Renal cortex interstitium (tissue), 15 donors: ENCODE measurements at places on chromosomes 4 and X.

DNA sequence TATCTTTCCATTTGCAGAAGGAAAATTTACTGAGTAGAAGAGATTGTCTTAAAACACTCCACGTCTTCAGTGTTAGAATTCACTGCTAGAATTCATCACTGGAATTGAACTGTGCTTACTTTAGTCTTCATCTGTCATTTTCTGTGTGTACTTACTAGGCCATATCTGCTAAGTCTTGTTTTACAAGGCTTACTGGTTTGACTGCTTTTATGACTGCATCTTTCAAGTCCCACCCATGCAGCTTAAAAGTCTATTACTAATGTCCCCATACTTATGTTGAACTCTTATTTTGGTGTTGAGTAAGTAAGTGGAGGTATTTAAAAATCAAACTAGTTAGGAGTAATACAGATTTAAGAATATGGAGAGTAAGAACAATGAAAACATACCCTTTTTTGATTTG is 14.6 kb downstream of the CLCN3 start:
- DNase-seq: no peak

- DNase-seq: no peak
Measured at GRCh38 chrX:53188763-53189162, 36.2 kb downstream of the KDM5C start.

GRCh38 chrX:18353931-18354368 is 538 bp downstream of the SCML2 start:
- DNase-seq: peak; percentile 29

DNA sequence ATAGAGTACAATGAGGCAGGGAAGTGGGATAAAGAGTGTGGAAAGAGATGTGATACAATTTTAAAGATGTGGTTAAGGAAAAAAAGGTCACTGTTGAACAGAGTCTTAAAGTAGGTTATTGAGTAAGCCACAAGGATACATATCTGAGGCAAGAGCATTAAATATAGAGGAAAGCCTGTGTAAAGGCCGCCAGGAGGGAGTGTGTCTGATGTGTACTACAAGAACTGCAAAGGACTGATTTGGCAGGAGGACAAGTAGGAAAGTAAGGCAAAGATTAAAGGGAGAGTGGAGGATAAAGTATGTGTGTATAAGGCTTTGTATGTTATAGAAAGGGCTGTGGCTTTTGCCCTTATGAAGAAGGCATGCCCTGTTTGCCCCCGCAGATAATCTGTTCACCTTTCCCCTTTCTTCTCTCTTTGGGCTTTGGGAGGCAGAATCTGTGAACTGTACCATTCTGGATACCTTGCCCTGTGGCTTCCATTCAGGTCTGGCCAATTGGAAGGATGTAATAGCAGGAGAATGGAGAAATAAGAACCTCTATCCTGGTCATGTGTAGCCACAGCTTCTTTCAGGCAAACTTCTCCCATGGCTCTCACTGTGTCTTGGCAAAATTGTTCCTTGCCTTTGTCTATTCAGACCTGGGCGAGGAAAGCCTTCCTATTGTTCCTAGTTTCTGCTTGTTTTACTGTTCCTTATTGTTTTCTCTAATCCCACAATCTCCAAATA is 68.9 kb upstream of the FAM47B start:
- DNase-seq: no peak

DNA sequence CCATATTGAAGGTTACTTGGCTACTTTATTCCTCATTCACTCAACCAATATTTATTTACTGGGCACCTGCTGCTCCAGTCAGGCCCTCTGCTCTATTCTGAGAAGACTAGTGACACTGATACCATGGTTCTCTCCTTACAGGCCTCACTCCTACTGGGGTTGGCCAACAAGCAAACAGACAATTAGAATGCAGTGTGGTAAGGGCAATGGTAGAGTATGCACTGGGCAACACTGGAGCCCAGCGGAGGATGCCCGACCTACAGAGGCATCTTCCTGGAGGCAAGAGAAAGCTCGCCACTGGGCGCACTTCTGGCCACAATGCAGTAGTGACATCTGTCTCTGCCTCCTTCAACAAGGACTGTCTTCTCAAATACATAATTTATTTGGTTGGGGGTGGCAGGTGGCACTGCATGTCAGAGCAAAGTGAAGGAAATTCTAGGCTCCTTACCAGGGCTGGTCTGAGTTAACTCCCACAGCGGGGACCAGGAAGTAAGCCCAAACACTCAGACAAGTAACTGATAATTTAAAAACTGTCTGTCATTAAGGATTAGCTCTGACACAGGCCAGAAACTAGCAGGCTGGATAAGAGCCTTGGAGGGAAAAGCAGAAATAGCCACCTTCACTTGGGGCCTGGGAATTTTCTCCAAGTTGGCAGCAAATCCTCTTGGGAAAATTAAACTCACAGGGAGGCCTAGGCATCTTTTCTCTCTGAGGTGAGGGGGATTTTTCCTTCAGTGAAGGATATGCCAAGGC is 150.7 kb upstream of the EOLA2 start:
- DNase-seq: no peak

DNA sequence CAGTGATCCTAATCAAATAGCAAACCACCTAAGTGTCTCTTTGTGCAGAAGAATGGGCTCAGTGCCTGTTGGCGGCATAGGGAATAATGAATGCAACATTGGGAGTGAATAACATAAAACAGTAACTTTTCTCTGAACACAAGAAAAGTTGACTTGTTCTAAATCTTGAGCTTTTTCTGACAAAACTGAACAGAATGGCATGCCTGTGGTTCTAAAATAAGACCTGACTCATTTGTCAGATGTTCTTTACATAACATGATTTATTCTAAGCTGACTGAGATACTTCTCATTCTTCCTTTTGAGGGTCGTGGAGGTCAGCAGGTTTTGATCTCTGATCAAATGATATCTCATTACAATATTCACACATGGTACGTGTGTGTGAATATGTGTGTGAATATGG is 165.4 kb upstream of the WDR1 start:
- no peak for DNase-seq

- no peak for DNase-seq
Measured at GRCh38 chr4:56540826-56541225, 35.2 kb downstream of the ARL9 start.

- no peak for DNase-seq
Measured at GRCh38 chrX:111164728-111165127, 68.7 kb downstream of the PAK3 start.

DNA sequence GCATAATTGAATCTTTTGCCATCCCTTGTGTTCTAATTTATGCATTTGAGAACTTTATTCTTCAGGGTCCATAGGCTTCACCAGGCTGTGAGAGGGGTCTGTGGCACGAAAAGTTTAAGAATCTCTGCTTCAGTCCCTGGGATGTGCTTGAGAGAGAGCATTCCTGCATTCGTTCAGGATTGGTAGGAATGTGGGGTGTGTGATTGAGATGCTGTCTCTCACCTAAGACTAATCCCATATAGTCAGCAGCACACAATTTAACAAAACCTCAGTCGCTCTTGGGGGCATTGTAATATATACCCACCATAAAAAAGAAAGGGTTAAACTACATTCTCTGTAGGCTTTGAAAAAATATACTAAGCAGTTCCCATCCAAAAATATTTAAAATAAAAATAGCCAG is 41.7 kb downstream of the PTTG2 start:
- no peak for DNase-seq

DNA sequence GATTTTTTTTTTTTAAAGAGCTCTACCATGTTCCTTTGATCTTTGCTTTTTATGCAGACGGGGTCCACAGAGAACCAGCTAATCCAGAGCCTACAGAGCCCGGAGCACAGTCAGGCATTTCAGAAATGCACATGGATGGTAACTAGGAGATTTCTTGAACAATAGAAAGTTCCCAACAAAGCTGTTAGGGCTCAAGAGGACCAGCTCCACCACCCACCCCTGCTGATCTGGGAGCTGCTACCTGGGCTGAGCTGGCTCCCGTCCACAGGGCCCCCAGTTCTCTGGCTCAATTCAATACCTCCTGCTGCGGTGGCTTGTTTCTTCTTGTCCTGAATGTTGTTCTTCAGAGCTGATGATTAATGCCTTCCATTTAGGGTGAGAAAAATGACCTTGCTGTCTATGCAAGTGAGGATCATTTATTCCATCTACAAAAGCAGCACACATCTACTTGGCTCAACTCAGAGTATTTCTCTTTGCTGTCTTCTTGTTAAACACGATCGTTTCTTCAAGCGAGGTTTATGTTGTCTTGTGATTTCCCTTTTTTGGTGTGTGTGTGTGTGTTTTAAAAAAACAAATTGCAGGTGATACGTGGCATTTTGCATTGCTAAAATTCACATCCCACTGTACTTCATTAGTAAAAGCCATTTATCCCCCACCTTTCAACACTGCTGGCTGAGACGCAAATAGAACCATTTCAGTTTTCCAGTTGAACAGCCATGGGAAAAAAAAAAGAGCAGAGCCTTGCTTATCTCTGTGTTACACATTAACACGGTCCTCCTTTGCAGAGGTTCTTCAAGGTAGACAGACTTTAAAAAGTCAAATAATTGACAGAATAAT is 31.3 kb downstream of the IGFBP7 start:
- no peak for DNase-seq

GRCh38 chr4:121736735-121737351 is 28.1 kb downstream of the SMIM43 start:
- DNase-seq: no peak

DNA sequence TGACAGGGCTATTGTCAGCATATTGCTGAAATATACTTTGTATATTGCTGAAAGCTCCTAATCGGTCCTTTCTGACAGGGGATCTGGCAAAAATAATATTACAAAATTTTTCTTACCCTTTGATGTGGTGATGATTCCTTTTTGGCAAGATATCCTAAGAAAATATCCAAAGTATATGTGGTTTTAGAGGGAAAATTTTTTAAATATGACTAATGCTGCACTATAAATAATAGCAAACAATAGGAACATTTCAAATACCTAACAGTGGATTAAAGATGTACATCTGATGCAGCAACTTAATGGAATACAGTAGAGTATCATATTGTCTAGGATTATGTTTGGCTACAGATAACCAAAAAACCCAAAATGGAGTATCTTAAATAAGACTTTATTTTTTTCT is 49.6 kb downstream of the RRAGB start:
- DNase-seq: no peak

DNA sequence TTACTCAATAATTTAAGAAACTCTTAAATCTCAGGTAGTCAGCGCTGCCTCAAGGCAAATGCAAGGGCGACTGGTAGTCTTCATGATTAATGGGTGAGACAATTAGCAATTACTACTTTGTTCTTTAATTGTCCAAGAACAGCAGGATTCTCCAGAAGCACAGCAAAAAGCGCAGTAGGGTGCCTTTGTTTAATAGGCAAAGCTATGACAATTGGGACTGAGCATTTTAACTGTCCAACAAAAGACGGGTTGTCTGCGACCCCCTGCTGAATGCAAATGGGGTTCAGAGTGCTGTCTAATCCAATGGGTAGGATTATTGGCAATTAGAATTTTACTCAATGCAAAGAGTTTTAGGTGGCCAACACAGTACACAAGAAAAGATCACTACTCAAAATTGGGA is 286.1 kb downstream of the CHIC1 start:
- no peak for DNase-seq

DNA sequence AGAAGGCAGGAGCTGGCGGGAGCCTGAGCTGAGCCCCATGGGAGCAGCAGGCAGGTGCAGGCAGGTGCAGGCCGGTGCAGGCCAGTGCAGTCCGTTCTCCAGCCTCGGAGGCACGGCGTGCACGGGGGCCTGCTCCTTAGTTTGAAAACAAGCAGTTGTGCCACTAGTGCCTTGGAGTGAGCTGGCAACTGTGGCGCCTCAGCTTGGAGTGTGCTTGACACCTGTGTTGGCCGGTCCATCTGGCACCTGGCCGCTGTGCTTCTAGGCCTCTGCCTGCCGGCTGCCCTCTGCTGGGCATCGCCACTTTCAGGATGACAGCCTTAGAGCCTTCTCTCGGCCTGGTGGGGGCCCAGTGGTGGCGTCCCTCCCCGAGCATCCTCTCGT is 47.9 kb downstream of the RGS12 start:
- DNase-seq: no peak

DNA sequence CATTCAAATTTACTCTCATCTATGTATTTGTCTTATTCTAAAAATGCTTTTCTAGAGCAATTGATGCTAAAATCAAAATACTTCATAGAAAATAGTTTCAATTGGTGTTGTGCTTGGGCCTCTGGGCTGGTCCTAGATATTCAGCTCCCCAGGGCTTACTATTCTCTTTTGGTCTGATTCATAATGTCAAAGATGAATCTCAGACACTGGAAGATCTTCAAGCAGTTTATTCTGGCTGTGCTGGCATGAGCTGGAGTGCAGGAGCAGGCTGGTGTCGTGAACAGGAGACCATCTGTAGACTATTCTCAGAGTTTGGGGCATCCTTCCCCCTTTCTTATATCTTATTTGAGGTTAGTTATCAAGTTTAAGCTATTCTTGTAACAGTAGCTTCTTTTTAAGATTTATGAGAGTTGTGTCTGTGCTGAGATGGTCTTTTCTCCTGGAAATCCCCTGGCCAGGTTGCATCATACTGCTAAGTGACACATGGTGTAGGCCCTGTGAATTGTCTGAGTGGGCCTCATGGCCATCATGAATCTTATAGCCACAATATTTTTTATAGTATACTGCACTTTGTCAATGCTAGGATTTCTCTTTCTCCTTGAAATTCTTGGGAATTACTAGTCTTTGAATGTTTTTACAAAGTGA is 1624.0 kb upstream of the IGFBP7 start:
- no peak for DNase-seq

GRCh38 chr4:137534516-137534915 is 2.2 kb upstream of the PCDH18 start:
- DNase-seq: no peak

DNA sequence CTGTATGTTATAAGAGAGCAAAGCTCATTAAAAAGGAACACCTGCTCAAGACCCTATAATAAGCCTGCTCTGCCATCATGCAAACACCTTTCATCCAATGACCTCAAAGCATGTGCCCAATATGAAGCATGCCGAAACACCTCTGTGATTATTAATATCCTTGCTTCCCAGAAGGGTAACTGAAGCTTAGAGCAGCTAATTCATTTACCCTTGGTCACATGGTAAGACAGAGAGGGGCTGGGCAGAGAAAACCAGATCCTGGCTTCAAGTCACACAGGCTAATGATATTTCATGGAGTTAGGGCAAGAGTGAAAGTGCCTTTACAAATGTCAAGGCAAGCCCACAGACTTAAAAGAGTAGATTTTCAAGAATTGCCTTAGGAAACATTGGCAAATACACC is 5.6 kb downstream of the AMOT start:
- DNase-seq: no peak

GRCh38 chr4:41364876-41365275 is 108.1 kb downstream of the UCHL1 start:
- DNase-seq: no peak

- DNase-seq: no peak
Measured at GRCh38 chr4:70667740-70668535, 1.6 kb upstream of the JCHAIN start.

GRCh38 chrX:1244164-1245076 is 24.2 kb upstream of the CSF2RA start:
- DNase-seq: no peak

GRCh38 chr4:56857601-56858309 is 36.3 kb upstream of the SPINK2 start:
- no peak for DNase-seq

- DNase-seq: no peak
Measured at GRCh38 chr4:55132775-55133174, 7.4 kb upstream of the KDR start.

- no peak for DNase-seq
Measured at GRCh38 chrX:29376584-29376983, 789.3 kb downstream of the IL1RAPL1 start.
